Suprapubic skin (tissue), 4 donors: ENCODE measurements at places on chromosomes 7 and 10. TPM values are rescaled to one million over a fixed set of nuclear protein-coding genes. Genes with fewer than 3 reads are reported as not detected.

DNA sequence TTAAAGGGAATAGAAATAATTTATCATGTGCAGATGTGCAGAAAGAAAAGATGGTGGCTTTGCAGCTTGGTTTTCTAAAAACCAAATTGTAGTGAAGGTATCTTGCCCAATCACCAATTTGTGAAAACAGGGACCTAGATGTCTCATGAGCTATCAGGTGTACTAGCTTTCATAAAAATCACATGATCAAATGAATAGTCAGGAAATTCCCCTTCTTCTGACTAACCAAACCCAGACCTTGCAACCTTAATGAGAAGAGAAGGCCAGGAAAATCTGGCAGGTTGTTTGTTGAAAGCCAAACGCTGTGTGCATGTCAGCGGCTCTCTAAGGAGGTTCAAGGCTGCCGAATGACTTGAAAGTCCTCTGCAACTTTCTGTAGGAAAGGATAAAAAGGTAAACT is 304.4 kb upstream of the NRP1 start:
- H3K4me1 ChIP-seq = no peaks in the 10 kb centered on the region
- H3K27ac ChIP-seq = no peak overlapping the region

The RAMP3 gene
- 32.9 TPM for total RNA-seq

GRCh38 chr7:40546616-40547501 is 412.1 kb downstream of the SUGCT start:
- no peaks in the 10 kb centered on the region for H3K36me3 ChIP-seq
- no peak overlapping the region for H3K27ac ChIP-seq
- no peak overlapping the region for H3K4me3 ChIP-seq
- DNase-seq = no peak
- no peaks in the 10 kb centered on the region for H3K27me3 ChIP-seq
- peaks cover 10% of the 10 kb centered on the region for H3K4me1 ChIP-seq

The CUBN gene
- 8.4 TPM for total RNA-seq

GRCh38 chr7:130903358-130903974 is 169.5 kb upstream of the KLF14 start:
- peaks cover 3% of the 10 kb centered on the region for H3K36me3 ChIP-seq
- H3K27ac ChIP-seq = peak overlapping the region; percentile 59
- H3K4me1 ChIP-seq = peaks cover 74% of the 10 kb centered on the region
- H3K4me3 ChIP-seq = no peak overlapping the region
- DNase-seq = no peak

- no peaks in the 10 kb centered on the region for H3K4me1 ChIP-seq
- no peak overlapping the region for H3K4me3 ChIP-seq
- no peaks in the 10 kb centered on the region for H3K36me3 ChIP-seq
These were observed 57.0 kb downstream of the CC2D2B start for GRCh38 chr10:95964756-95965155.

DNA sequence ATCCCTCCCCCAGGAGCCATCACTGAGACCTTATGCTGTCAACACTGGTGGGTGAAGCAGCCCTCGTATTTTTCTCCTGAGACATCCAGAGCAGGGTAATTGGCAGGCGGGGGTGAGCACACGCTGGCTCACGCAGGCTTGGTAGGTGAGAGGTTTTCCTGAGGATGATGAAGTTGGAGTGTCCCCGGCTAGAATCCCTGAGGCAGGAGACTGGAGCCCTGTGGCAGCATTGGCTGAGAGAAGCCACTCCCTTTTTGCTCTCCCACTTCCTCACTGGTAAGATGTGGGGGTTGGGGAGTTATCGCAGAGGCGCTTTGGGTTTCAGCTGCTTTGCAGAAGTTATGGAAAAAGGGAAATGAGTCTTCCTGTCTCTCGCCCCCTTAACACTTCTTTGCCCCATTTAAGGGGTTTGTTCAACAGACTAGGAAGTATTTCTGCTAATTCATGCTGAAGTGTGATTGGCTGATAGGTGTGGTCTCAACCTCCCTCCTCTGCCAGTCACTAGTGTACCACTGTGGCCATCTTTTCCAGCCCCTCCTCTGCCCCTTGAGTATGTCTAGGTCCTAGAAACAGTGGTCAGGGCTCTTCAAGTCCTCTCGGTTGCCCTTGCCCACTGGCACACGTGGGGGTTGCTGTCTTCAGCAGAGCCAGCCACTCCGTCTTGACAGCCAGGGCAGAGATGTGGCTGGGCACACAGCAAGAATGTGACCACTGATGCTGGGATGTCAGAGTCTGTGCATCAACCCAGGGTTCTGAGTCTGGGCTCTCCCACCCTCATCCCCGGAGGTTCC is 5.7 kb downstream of the ARPC1B start:
- H3K4me1 ChIP-seq = peaks cover 49% of the 10 kb centered on the region
- peaks cover 8% of the 10 kb centered on the region for H3K36me3 ChIP-seq
- H3K27ac ChIP-seq = peak overlapping the region; percentile 69

The ZNF804B gene
- not detected for total RNA-seq

- H3K4me3 ChIP-seq = peak overlapping the region; percentile 45
- peak; percentile 62 for DNase-seq
- H3K36me3 ChIP-seq = no peaks in the 10 kb centered on the region
- peaks cover 17% of the 10 kb centered on the region for H3K4me1 ChIP-seq
These were observed 20.0 kb downstream of the KCNK18 start for GRCh38 chr10:117217196-117217761.

The SRGN gene
- total RNA-seq = 21.4 TPM

DNA sequence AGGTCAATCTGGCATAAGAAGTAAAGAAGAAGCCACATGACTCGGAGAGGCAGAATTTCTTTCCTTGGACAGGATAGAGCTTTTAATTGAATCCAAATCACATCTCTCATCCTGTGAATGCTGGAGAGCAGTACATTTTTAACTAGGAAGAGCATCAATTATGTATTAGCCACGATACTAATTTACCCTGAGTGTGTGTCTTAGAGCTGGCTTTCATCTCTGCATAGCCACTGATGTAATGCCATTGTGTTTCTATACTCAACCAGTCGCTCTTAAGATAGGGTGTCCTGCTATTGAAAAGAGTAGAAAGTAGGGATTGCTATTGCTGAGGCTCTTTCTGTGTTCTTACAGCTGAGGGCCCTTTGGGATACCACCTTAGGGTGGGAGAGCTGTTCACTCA is 280.3 kb downstream of the AUTS2 start:
- H3K27me3 ChIP-seq = no peaks in the 10 kb centered on the region
- no peak overlapping the region for H3K27ac ChIP-seq
- no peak overlapping the region for H3K4me3 ChIP-seq
- no peak for DNase-seq
- H3K36me3 ChIP-seq = no peaks in the 10 kb centered on the region
- no peaks in the 10 kb centered on the region for H3K4me1 ChIP-seq

- no peaks in the 10 kb centered on the region for H3K36me3 ChIP-seq
- DNase-seq = no peak
- H3K27ac ChIP-seq = no peak overlapping the region
- no peaks in the 10 kb centered on the region for H3K27me3 ChIP-seq
These were observed 393.7 kb upstream of the MBL2 start for GRCh38 chr10:53166325-53166724.

DNA sequence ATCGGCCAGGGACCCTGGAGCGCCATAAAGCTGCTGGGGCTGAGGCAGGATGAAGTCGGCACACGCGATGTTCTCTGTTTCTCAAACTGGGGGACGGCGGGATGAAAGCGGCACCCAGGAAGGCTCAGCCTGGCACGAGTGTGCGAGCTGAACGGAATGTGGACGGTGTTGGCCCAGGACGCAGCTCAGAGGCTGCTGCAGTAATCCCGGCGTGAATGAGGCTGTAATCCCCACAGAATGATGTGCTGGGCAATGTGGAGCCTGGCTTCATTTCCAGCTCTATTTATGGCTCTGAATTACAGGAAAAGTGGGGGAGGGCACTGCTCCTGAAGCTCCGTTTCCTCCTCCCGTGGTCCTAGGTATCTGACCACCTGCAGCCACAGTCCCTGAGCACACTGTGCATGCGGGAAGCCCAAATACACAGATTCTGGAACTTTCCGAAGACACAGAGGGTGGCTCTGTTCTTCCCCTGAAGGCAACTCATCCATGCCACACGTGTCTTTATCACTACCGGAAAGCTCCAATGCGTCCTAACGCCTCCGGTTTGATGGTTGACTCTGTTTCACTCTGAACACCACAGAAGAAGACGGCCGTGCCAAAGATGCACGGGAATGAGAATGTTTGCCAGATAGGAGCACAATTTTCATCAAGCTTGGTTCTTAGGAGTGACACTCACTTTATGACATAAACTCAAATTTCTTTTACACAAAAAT is 37.6 kb downstream of the KLF6 start:
- no peaks in the 10 kb centered on the region for H3K27me3 ChIP-seq
- H3K36me3 ChIP-seq = no peaks in the 10 kb centered on the region
- peak overlapping the region; percentile 5 for H3K4me3 ChIP-seq
- DNase-seq = no peak

GRCh38 chr10:131313377-131313776 is 1.9 kb upstream of the TCERG1L start:
- no peaks in the 10 kb centered on the region for H3K36me3 ChIP-seq
- peaks cover 27% of the 10 kb centered on the region for H3K4me1 ChIP-seq
- DNase-seq = no peak
- H3K27ac ChIP-seq = no peak overlapping the region
- H3K4me3 ChIP-seq = no peak overlapping the region

DNA sequence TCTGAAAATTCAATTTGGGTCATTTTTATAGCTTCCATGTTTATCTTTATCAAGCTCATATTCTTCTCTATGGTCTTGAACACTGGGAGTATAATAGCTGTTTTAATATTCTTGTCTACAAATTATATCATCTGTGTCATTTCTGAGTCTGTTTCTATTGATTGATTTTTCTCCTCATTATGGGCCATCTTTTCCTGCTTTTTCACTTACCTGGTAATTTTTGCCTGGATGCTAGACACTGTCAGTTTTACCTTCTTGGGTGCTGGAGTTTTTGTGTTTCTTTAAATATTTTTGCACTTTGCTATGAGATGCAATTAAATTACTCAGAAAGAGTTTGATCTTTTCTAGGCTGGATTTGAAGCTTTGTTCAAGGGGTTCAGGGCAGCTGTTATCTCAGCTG is 26.8 kb upstream of the KDM7A start:
- H3K4me1 ChIP-seq = peaks cover 16% of the 10 kb centered on the region
- H3K27me3 ChIP-seq = no peaks in the 10 kb centered on the region
- H3K36me3 ChIP-seq = no peaks in the 10 kb centered on the region
- H3K27ac ChIP-seq = no peak overlapping the region
- no peak overlapping the region for H3K4me3 ChIP-seq

DNA sequence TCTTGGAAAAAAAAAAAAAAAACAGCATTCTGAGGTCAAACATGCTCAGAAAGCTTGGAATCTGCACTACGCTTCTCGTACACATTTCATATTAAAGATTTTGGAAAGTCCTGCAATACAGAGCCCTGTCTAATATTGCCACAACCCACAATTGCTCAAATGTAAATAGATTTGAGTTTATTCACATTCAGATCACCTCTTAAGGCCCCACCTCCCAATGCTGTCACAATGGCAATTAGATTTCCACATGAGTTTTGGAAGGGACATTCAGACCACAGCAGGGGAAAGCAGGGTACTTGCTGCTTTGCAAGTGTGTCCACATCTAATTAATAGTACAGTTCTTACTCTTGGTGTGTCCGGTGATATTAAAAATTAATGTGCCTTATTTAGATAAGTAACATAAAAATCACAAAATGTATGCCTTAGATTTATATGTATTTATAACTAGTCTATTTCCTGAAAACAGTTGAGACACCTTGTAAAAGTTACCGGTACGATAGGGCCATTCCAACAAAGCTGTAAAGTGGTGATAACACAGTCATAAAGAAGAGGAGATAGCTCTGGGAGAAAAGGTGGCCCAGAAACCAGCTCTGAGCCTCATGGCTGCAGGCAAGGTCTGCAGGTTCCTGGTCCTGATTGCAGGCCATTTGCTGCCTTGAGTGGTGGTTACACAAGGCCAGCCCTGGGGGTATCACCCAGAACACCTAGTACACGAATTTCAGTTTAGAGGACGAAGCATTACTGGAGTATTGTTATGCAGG is 27.9 kb downstream of the EGFR start:
- no peak overlapping the region for H3K4me3 ChIP-seq
- H3K4me1 ChIP-seq = peaks cover 82% of the 10 kb centered on the region
- no peak for DNase-seq
- H3K27ac ChIP-seq = peak overlapping the region; percentile 61
- H3K27me3 ChIP-seq = no peaks in the 10 kb centered on the region

DNA sequence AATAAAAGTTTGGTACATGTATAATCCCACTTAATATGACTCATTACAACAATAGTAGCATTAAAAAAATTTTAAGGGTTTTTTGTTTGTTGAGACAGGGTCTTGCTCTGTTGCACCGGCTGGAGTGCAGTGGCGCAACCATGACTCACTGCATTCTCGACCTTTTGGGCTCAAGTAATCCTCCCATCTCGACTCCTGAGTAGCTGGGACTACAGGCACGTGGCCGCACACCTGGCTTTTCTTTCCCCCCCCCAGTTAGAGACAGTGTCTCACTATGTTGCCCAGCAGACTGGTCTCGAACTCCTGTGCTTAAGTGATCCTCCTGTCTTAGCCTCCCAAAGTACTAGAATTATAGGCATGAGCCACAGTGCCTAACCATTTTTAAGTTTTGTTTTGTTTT is 40.7 kb downstream of the KMT2C start:
- no peaks in the 10 kb centered on the region for H3K27me3 ChIP-seq
- H3K4me3 ChIP-seq = no peak overlapping the region
- no peak overlapping the region for H3K27ac ChIP-seq
- no peaks in the 10 kb centered on the region for H3K36me3 ChIP-seq

GRCh38 chr7:156616269-156617202 is 24.0 kb upstream of the RNF32 start:
- H3K27me3 ChIP-seq = peaks cover 34% of the 10 kb centered on the region
- no peaks in the 10 kb centered on the region for H3K4me1 ChIP-seq
- peak overlapping the region; percentile 39 for H3K4me3 ChIP-seq

DNA sequence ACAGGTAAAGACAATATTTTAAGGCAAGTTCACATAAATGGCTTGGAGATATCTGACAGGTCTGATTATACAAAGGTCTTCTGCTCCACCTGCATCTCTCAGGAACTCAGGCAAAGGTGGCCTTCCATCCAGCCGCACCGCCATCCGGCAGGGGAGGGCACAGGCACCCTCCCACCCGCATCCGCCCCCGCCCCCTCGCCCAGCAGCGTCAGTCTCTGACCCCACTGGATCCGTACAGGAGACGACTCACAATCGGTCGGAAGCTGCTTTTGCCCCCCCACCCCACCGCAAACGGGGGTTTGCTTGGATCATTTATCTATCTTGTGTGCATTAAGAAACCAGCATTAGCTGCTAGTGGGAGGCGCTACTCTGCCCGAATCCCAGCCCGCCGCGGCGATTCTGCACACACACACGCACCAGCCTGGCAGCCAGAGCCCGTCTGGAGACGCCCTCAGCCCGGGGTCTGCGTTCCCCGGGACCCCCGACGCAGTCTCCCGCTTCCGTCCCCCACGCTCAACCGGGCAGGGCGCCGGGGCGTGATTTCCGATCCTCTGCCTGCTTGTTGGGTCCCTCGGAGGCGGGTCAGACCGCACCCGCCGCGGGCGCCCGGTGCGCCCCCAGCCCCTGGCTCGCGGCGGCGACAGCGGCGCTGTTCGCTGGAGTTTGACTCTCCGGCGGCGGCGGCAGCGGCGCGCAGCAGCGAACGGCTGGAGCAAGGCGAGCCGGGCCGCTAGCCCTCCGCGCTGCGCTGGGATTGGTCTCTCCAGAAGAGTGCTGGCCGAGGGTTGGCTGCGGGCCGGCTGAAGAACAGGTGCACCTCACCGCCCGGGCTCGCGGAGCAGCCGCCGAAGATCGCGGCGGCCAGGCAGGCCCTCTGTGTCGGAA is 820 bp upstream of the NRG3 start:
- no peaks in the 10 kb centered on the region for H3K36me3 ChIP-seq
- peaks cover 10% of the 10 kb centered on the region for H3K4me1 ChIP-seq
- peak overlapping the region; percentile 39 for H3K4me3 ChIP-seq
- H3K27me3 ChIP-seq = peaks cover 64% of the 10 kb centered on the region
- no peak overlapping the region for H3K27ac ChIP-seq

The SKAP2 gene
- 34.4 TPM for total RNA-seq
